Glomerular endothelial cell (primary cell): ENCODE measurements at places on chromosomes 3 and 15. TPM values are rescaled to one million over a fixed set of nuclear protein-coding genes. Genes with fewer than 3 reads are reported as not detected.

The CNTN6 gene
- 0.05 TPM in 1 of 2 replicates, not detected in the other for total RNA-seq

The CPEB1 gene
- not detected in 2 replicates for total RNA-seq

The CHRD gene
- 0.78 and 1.9 TPM in 2 replicates for total RNA-seq

The THAP10 gene
- total RNA-seq = 3.0 and 4.4 TPM in 2 replicates

The ANKUB1 gene
- not detected in 2 replicates for total RNA-seq

The WDR93 gene
- not detected in 2 replicates for total RNA-seq

The ZBED2 gene
- 0.41 and 1.3 TPM in 2 replicates for total RNA-seq

The GPR156 gene
- 0.76 TPM in 1 of 2 replicates, not detected in the other for total RNA-seq

The TTC21A gene
- total RNA-seq = 1.6 and 6.5 TPM in 2 replicates

The GOLGA6L6 gene
- not detected in 2 replicates for total RNA-seq
